ENCODE measurements at places on chromosomes 1 and 21.

GRCh38 chr1:60343736-60344135, 270.2 kb upstream of the C1orf87 start:
- no peaks in the 10 kb centered on the region for H3K4me1 ChIP-seq
- H3K27me3 ChIP-seq: no peaks in the 10 kb centered on the region
- H3K4me3 ChIP-seq: no peak overlapping the region
- DNase-seq: no peak

GRCh38 chr1:21749859-21750468, 33.0 kb downstream of the USP48 start:
- H3K27ac ChIP-seq: peak overlapping the region; percentile 17
- peaks cover 22% of the 10 kb centered on the region for H3K36me3 ChIP-seq
- H3K4me3 ChIP-seq: no peak overlapping the region
- no peaks in the 10 kb centered on the region for H3K4me1 ChIP-seq
- no peaks in the 10 kb centered on the region for H3K27me3 ChIP-seq

DNA sequence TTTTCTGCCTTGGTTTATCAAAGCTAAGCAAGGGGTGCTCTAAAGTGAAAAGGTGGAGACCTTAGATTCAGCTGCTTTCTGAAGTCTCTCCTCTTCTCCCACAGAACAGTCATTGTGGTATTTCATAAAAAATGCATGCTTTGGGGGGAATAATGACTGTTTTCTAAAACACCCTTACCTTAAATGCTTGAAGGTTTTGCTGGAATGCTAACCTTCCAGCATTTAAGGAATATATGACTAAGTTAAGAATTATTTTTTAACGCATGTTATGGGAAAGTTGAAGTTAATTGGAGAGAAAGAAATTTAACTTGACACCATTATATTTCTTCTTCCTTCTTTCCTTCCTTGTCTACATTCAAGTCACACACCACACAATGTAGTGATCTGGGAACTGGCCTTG, 162.5 kb downstream of the ROR1 start:
- no peak overlapping the region for H3K4me3 ChIP-seq
- H3K36me3 ChIP-seq: peaks cover 6% of the 10 kb centered on the region
- peaks cover 24% of the 10 kb centered on the region for H3K4me1 ChIP-seq
- no peak overlapping the region for H3K27ac ChIP-seq

DNA sequence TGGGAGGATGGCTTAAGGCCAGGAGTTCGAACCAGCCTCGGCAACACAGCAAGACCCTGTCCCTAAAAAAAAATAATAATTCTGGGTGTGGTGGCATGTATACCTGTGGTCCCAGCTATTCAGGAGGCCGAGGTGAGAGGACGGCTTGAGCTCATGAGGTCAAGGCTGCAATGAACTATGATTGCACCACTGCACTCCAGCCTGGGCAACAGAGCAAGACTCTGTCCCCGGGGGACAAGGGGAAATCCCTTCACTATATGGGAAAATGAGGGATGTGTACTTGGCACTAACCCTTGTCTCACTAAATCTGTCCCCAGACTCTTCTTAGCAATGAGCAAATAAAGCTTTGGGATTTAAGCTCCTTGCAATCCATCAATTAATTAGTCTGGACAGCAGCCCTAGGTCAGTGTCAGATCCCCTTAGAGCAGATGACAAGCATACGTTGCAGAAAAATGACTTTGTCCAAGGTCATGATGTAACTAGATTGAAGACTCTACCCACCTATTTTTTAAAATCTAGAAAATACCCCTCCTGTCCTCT, 9.4 kb downstream of the KDM5B start:
- H3K36me3 ChIP-seq: peaks cover 9% of the 10 kb centered on the region
- H3K27ac ChIP-seq: peak overlapping the region; percentile 62
- H3K4me3 ChIP-seq: no peak overlapping the region
- no peaks in the 10 kb centered on the region for H3K27me3 ChIP-seq

GRCh38 chr1:223405507-223405906, 12.3 kb downstream of the CCDC185 start:
- no peaks in the 10 kb centered on the region for H3K27me3 ChIP-seq
- no peaks in the 10 kb centered on the region for H3K36me3 ChIP-seq
- no peak overlapping the region for H3K27ac ChIP-seq
- no peak for DNase-seq
- H3K4me3 ChIP-seq: no peak overlapping the region

DNA sequence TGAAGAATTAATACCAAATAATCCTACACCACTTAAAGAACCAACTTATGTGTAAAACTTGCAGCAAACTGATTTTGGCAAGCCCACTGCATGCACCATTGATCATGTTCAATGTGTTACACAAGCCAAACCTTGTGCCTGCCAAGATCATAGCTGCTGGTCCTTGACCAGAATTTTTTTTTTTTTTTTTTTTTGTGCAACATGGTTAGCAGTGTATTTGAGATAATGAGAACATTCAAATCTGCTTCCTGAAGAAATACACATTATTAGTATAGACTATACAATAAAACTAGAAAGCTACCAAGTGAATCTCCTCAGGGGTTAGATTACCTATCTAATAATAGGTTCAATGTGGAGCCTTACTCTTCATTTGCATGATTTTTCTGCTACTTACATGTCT, 421.0 kb downstream of the MRPL39 start:
- H3K36me3 ChIP-seq: no peaks in the 10 kb centered on the region
- H3K27ac ChIP-seq: no peak overlapping the region
- no peak for DNase-seq
- no peaks in the 10 kb centered on the region for H3K27me3 ChIP-seq
- H3K4me1 ChIP-seq: no peaks in the 10 kb centered on the region
- H3K4me3 ChIP-seq: no peak overlapping the region

DNA sequence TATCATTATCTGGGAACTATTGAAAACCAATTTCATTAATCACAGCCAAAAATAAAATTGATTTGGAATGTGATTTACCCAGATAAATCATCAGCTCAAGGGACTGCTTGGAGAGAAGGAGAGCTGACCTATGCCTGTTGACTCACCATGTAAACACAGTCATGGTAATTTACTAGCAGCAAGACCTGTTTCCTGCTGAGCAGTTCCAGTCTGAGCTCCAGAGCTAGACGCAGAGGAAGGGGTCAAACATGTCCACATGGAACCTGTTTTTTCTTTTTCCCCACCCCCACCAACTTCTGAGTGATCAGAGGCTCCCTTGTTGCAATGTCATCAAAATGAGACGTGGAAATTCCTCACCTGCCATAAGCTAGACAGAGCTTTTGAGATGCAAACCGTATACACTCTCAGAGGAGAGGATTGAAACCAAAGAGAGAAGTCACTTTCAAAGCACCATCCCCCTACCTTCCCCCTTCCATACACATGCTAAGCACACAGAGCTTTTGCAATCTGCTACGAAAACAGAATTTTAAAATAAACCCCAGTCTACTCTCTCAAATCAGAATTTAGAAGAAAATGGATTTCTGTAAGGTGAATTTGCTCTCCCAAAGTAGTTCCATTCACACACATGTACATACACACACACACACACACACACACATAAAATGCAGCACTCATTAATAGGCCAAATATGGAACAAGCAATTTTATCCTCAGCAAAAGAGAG, 55.9 kb upstream of the PTGFRN start:
- peak overlapping the region; percentile 37 for H3K4me3 ChIP-seq
- H3K4me1 ChIP-seq: peaks cover 43% of the 10 kb centered on the region
- DNase-seq: peak; percentile 16
- no peaks in the 10 kb centered on the region for H3K36me3 ChIP-seq
- peak overlapping the region; percentile 98 for H3K27ac ChIP-seq

DNA sequence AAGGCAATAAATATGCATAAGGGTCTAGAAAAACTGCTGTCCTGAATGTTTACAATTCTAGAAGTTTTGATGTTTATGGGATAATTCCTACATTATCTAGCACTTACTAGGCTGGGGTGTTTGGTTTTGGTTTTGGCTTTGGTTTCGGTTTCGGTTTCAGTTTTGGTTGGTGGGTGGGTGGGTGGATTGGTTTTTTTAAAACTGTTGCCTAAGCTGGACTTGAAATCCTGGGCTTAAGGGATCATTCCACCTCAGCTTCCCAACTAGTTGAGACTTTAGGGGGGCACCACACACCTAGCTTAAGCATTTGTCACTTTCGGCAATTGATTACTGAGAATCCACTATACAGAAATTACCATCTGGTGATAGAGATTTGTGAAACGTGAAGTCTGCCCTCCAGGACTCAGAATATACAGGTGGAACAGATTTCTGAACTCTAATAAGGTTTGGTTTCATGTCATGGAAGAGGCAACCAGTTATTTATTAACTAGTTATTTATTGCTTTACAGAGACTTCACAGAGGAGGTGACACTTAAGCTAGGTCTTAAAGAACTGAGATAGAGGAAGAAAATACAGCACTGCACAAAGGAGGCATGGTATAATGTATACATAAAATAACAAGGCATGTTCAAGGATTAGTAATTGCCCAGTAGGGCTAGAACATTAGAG, 69.6 kb downstream of the PIK3R3 start:
- H3K4me1 ChIP-seq: peaks cover 10% of the 10 kb centered on the region
- H3K27ac ChIP-seq: peak overlapping the region; percentile 41
- no peaks in the 10 kb centered on the region for H3K27me3 ChIP-seq
- peaks cover 27% of the 10 kb centered on the region for H3K36me3 ChIP-seq
- no peak overlapping the region for H3K4me3 ChIP-seq

- no peaks in the 10 kb centered on the region for H3K27me3 ChIP-seq
- no peak for DNase-seq
- H3K4me1 ChIP-seq: no peaks in the 10 kb centered on the region
- H3K36me3 ChIP-seq: no peaks in the 10 kb centered on the region
- no peak overlapping the region for H3K27ac ChIP-seq
Measured at GRCh38 chr1:71964188-71964587, 318.2 kb downstream of the NEGR1 start.
